ENCODE measurements at places on chromosomes 7 and 10.
A peak's percentile ranks its signal among the peaks of the same experiment; 100 is the strongest.

GRCh38 chr10:75430000-75430763, 1.2 kb upstream of the LRMDA start:
- DNase-seq: no peak

GRCh38 chr10:16950656-16951601, 133.7 kb upstream of the RSU1 start:
- peak; percentile 16 for DNase-seq

GRCh38 chr10:22765660-22766547, 51.5 kb upstream of the PIP4K2A start:
- DNase-seq: peak; percentile 75

- DNase-seq: no peak
Measured at GRCh38 chr7:158448430-158449100, 139.1 kb downstream of the PTPRN2 start.

DNA sequence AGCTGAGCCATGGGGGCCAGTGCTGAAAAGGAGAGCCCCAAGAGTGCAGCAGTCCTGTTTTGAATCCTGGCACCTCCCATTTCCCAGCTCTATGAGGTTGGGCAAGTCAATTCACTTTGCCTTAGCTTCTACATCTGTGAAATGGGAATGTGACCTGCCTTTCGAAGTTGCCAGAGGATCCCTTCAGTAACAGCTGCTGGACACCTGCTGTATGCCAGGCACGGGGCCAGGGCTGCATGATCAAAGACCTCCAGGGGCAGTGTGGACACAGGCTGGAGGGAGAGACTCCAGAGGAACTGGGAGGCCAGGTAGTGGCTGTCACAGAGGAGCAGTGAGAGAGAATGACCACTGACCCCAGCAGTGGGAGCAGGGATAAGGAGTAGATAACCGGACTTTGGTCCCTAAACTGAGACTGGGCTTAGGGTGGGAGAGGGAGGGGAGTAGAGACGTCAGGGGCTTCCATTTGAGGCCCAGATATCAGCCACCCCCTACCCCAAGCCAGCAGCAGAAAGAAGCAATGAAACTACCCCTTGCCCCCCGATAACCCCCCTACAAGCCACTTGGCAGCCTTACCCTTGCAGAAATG, 45.2 kb downstream of the SRRM3 start:
- no peak for DNase-seq

DNA sequence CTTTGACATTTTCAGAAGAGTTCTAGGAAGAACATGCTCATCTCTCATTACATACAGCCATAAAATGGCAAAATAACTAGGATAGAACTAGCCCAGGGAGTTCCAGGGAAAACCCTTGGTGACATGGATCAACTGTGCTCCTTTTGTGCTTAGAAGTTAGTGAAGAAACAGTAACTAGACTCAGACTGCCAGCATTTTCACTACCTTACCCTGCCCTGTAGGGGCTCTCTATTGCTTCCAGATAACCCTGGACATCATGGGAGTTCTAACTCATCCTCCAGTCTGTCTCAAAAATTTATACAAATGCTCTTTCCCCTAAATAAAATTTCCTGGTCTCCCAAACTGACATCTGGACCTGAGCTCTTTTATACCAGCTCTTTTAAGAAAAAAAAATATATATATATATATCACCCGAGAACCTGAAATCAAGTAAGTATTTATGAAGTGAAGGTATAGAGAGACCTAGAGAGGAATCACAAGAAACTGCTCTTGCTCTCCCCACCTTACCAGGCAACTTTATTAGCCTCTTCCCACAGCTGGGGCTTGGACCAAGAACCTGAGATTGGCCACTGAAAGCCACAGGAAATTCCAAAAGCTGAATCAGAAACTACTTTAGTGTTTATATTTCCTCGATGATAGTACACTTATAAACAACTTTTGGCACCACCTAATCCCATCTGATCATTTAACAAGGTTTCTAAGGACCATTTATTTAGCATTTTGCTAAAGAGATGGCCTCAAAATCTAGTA, 101.4 kb downstream of the RELN start:
- DNase-seq: no peak

- no peak for DNase-seq
Measured at GRCh38 chr10:133306941-133307379, 1.7 kb downstream of the TUBGCP2 start.

DNA sequence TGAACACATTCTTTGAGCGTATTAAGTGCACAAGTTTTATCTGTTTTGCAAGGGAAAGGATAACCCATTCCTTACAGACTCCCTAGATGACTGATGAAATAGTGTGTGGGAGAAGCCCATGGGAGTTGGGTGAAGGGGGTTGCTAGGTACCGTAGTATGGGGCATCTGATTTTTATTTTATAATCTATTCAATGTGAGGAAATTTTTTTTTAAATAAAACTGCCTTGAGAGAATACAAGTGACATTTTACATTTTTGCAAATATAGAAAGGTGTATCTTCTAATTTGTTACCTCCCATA, 1.4 kb downstream of the BTAF1 start:
- no peak for DNase-seq

GRCh38 chr10:34217524-34217923, 597.6 kb downstream of the PARD3 start:
- DNase-seq: no peak

DNA sequence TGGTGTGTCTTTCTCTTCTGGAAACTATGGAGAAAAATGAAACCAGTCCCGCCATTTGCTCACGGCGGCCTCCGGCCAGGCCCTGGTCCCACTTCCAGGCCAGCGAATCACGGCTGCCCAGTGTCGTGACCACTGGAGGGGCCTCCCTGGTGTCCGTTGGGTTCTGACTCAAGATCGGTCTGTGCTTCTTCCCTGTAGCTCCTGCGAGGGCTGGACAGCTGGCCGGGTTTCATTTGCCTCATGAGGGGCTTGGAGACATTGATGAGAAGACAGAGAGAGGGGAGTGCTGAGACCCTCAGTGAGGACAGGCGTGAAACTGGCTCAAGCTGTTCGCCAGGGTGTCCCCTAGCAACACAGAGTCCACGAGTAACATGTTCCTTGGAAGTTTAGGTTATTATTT, 108.6 kb downstream of the ADARB2 start:
- no peak for DNase-seq

GRCh38 chr10:22228167-22228938, 10.5 kb upstream of the EBLN1 start:
- DNase-seq: no peak

DNA sequence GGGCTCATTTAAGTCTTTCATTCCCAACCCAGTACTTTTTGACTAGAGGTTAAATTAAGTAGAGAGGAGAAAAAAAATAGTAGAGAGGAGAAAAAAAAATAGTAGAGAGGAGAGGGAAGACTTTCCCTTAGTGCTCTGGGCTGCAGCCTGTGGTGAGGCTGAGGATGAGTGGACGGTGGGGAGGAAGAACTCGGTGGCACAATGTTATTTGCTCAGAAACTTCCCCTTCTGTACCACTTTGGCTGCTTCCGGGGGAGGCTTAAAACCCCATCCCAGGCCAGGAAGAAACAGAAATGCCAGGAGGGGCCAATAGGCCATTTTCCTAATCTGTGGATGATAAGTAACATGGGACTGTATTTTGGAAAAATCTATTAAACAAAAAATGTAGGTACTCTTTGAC, 14.6 kb upstream of the MLXIPL start:
- no peak for DNase-seq

DNA sequence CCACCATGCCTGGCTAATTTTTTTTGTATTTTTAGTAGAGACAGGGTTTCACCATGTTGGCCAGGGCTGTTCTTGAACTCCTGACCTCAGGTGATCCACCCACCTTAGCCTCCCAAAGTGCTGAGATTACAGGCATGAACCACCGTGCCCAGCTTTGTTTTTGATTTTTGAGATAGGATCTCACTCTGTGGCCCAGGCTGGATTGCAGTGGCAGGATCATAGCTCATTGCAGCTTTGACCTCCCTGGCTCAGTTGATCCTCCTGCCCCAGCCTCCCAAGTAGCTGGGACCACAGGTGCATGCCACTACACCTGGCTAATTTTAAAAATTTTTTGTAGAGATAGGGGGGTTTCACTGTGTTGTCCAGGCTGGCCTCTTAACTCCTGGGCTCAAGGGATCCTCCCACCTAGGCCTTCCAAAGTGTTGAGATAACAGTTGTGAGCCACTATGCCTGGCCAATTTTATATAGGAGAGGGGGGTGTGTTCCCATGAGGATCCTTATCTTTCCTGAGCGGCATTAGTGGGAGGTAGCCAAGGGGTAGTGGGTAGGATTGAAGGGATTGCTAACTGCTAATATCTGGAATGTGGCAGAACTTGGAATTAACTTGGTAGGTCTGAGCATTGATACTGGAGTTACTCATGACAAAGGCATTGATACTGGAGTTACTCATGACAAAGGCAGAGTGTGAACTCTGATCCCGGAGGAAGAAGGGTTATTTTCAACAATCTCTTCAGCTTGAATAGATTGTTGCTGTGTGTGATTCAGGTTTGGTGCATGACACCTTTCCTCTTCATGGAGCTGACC, 1.0 kb upstream of the NOLC1 start:
- DNase-seq: no peak

GRCh38 chr7:77843194-77843593, 44.6 kb downstream of the PHTF2 start:
- DNase-seq: no peak

DNA sequence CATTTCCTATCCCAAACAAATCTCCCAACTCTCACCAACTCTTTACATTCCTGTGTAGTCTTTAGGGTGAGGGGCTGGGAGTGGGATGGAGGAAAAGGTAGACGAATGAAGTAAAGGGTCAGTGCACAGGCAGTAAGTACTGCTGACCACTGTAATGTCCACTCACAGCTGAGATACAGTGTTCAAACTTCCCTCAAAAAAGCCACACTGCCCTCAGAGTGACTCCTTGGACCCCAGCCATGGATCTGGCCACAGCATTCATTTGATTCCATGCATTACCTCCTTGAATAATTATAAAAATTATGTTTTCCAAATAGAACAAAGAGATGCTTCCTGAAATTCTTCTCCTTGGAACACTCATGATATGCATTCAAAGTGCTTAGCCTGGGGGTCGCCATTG, 19.8 kb upstream of the HIPK2 start:
- DNase-seq: no peak

- DNase-seq: no peak
Measured at GRCh38 chr10:1273372-1274105, 217.4 kb downstream of the WDR37 start.

DNA sequence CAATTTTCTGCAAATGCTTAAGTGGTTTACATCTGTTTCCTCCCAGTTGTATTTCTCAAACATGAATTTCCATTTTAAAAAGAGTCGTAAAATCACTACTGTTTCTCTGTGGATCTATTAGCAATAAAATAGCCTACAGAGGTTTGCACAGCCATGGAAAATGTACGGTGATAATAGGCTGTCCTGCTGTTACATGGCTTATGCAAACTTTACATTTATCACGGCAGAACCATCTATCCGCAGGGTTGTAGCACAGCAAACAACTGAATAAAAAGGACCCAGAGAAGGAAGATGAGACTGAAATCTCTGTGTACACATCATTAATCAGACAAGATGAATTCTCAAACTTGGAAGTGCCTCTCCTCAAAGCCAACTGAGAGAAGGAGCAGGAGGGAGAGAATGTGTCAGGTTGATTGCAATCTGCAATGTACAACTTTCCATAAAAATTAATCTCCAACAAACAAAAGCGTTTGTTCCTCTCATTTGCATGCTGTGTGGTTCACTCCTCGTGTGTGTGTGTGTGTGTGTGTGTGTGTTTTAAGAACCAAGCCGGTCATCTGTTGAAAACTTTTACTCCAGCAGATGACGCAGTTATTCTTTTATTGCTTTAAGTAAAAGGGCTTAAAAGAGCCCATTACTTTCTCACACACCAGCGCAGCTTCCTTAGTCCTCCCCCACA, 279.3 kb downstream of the SKAP2 start:
- no peak for DNase-seq

- DNase-seq: no peak
Measured at GRCh38 chr7:102046373-102047117, 229.1 kb downstream of the CUX1 start.

GRCh38 chr7:43004082-43004481, 71.9 kb downstream of the MRPL32 start:
- DNase-seq: no peak

- peak; percentile 50 for DNase-seq
Measured at GRCh38 chr7:26156451-26157420, 4.7 kb downstream of the NFE2L3 start.

GRCh38 chr7:156374335-156374734, 266.2 kb upstream of the RNF32 start:
- no peak for DNase-seq

- DNase-seq: no peak
Measured at GRCh38 chr7:80552031-80552694, 40.3 kb upstream of the GNAT3 start.

- DNase-seq: no peak
Measured at GRCh38 chr7:84658286-84658685, 463.7 kb upstream of the SEMA3A start.

DNA sequence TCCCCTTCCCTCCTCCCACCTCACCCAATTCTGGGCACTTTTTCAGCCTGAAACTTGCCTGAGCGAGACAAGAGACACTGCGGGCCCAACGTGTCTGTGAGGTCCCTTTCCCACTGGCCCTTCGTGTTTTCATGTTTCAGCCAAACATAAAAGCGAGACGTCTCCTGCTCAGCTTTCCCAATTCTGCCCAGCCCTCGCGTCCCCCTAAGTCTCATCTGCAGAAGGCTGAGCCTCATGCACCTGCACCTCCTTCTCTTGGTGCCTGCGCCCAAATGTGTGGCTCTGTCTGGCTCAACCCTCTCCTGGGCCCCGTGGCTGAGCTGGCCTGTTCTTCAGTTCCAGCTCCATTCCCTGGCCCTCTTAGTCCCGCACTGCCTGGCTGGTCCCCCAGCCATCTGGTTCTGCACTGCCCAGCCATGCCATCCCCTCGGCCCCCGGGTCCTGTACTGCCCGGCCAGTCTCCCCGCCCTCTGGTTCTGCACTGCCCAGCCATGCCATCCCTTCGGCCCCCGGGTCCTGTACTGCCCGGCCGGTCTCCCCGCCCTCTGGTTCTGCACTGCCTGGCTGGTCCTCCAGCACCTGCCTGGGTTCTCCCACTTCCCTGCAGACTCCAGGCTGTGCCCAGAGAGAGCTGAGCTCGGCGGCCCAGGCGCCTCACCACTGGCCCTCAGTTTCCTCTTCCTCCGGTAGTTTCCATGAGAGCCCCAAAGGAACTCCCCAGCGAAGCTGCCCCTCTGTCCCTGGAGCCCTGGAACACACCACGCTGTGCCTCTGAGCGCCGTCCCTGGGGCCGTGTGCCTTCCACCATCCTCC, 224.1 kb downstream of the DNAJB6 start:
- DNase-seq: no peak

GRCh38 chr7:141979568-141979967, 6.0 kb upstream of the TAS2R38 start:
- DNase-seq: no peak

DNA sequence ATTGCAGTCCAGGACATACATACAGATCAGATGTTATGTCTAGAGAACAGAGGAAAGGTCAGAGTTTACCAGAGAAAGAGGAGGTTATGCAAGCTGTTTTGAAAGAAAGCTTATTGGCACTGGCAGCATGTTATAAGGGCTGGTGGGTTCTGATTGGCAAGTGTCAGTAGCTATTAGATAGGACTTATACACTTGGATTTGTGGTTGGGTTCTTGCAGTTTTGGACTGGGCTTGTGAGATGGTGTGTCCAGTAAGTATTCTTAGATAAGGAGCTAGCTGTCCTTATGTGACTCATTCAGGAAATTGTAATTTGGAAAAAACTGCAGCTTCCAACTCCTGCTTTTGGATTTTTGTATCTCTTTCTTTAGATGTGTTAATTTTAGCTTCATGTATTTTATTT, 130.7 kb upstream of the NAMPT start:
- DNase-seq: no peak
